ENCODE measurements at places on chromosomes 11 and 22. TPM values are rescaled to one million over a fixed set of nuclear protein-coding genes. Genes with fewer than 3 reads are reported as not detected.

GRCh38 chr11:83063073-83063754 lies 8.5 kb downstream of the RAB30 start:
- no peak for DNase-seq

DNA sequence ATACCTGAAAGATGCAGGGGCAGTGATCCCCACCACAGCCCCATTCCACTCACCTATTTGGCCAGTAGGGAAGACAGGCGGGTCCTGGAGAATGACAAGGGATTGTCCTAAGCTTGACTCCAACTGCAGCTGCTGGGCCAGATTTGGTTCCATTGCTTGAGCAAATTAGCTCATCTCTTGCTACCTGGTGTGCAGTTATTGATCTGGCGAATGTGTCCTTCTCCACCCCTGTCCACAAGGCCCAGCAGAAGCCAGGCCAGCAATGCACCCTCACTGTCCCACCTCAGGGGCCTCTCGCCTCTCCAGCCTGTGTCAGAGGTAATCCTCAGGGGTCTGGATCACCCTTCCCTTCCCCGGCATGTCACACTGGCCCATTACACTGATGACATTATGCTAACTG lies 23.3 kb downstream of the TSPAN32 start:
- DNase-seq = no peak

- DNase-seq = no peak
Measured at GRCh38 chr22:48941033-48941902, 886.4 kb downstream of the BRD1 start.

DNA sequence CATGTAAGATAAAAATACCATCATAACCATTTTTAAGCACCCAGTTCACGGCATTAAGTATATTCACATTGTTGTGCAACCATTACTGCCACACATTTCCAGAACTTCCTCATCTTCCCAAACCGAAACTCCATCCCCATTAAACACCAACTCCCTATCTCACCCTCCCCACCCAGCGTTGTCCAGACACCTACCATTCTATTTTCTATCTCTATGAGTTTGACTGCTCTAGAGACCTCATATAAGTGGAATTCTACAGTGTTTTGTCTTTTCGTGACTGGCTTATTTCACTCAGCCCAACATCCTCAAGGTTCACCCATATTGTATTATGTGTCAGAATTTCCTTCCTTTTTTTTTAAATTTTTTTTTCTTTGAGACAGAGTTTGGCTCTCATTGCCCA lies 45.2 kb downstream of the PPFIA1 start:
- no peak for DNase-seq

- no peak for DNase-seq
Measured at GRCh38 chr22:47328550-47329243, 566.2 kb downstream of the TBC1D22A start.

- no peak for DNase-seq
Measured at GRCh38 chr22:36643033-36643432, 60.5 kb downstream of the CACNG2 start.

- DNase-seq = no peak
Measured at GRCh38 chr11:43580735-43581369, 99.7 kb upstream of the HSD17B12 start.

DNA sequence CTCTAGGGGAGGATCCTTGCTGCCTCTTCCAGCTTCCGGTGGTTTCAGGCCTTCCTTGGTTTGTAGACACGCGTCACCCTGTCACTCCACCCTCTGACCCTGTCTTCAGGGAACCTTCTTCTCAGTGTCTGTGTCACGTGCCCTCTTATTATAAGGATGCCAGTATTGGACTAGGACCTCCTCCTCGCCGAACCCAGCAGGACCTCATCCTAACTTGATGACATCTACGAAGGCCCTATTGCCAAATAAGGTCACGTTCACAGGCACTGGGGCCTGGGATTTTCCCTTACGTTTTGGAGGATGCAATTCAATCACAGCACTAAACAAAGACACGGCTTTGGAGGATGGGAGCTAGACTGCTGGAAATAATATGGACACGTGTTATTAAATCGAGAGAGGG lies 408.7 kb downstream of the BRD1 start:
- no peak for DNase-seq

DNA sequence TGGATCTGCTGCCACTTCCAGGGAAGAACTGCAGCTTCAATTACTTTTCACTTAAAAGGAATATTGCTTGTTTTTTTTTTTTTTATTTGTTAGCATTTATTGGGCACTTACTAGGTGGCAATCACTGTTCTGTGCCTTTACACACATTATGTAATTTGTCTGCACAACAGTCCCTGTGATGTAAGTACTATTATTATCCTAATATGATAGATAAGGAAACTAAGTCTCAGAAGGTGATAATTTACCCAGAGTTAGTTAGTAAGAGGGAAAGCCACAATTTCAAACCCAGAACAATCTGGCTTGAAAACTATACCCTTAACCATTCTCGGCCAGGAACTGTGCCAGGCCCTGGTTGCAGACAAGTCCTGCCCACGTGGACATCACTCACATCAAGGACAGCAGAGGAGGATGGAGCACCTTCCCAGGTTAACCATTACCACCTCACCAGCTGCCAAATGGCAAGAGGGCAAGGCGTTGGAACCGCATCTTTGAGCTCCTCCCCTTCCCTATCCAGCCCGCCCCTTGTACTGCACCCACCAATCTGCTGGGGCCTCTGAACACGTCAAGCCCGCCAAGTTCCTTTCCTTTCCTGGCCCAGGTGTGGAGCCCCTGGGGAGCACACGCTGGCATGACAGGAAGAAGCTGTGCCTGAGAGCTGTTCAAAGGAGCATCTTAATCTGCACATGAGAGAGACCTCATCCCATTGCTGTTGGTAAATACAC lies 78.4 kb downstream of the NAV2 start:
- no peak for DNase-seq

- no peak for DNase-seq
Measured at GRCh38 chr22:47199979-47200272, 437.5 kb downstream of the TBC1D22A start.

GRCh38 chr22:37983860-37984791 lies at the start of gene SOX10:
Gene SOX10 (minus strand): TSS chr22:37984555. CDS start chr22:37983784, 771 bp downstream.
- DNase-seq = no peak

- peak; percentile 35 for DNase-seq
Measured at GRCh38 chr11:102940714-102941588, 14.6 kb downstream of the MMP13 start.

DNA sequence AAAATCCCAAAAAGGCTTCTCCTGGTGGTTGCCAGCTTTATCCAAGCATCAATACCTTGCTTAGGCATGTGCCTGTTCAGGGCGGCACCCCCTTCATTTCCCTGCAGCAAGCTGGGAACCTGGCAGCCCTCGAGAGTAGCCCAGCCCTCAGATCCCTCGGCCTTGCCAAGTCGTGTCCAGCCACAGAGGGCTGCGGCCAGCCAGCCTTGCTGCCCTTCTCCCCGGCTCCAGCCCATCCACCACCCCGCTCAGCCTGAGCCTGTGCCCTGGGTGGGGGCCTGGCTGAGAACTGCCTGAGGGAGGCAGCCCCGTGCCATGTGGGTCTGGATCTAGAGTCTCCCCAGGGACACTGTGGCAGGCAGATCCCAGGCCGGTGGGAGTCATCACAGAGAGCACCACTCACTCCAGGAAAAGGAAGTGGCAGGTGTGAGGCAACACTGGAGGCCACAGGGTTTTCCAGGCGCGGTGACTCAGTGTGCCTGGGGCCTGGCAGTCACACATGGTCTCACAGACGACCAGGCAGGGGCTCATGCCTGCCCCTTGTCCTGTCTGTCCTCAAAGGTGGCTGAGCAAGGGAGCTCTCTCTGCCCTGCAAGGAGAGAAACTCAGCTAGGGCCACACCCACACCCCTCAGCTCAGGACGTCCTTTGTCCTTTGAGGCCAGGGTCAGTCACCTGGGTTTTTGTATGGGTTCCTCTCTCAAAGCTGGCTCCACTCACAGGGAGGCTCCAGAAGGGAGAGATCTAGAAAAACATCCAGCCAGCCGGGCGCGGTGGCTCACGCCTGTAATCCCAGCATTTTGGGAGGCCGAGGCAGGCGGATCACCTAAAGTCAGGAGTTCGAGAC lies 12.2 kb upstream of the CDC42BPG start:
- no peak for DNase-seq

DNA sequence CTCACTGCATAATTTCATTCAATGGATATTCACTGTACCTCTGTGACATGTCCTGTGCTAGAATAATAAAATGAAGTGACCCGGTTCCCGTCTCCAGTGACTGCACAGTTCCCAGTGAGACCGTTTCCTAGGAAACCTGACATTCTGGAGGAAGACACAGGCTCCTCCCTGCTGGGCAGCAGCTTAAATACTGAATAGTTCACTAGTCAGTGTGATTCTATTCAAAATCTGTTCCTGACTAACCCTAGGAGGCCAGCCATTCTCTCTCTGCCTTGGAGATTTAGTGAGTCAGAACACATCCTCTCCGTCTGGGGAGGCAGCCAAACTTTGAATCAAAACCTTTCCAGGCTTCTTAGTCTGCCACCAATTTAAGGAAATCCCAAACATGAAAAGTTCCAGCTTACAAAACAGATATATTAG lies 11.3 kb downstream of the TRIM66 start:
- DNase-seq = no peak

- DNase-seq = no peak
Measured at GRCh38 chr22:42067671-42068251, 2.9 kb downstream of the NAGA start.

DNA sequence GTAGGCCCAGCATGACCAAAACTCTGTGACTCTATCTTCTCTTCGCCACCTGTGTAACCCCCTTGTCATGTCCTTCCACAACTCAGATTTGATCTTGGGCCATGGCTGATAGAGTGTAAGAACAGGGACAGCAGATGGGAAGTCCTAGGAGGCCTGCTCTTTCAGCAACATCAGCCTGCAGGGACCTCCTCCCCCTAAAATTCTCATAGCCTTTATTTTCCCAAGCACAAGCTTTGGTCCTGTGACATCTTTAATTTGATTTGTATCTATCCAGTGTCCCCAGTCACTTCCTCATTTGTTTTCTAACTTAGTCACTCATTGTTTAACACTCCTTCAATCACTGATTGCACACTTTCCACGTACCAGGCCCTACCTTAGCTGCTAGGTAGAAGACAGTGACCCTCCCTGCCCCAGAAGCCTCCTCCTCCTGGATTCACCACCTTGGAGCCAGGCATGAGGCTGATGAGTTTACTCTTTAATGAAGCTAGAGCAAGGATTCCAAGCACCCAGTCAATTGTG lies 5.3 kb downstream of the UBQLN3 start:
- DNase-seq = no peak

GRCh38 chr11:26837154-26837553 lies 115.3 kb upstream of the SLC5A12 start:
- DNase-seq = no peak

GRCh38 chr22:45757068-45757467 lies 85.4 kb downstream of the ATXN10 start:
- DNase-seq = peak; percentile 73

GRCh38 chr11:90326647-90327046 lies 103.8 kb upstream of the CHORDC1 start:
- DNase-seq = no peak

DNA sequence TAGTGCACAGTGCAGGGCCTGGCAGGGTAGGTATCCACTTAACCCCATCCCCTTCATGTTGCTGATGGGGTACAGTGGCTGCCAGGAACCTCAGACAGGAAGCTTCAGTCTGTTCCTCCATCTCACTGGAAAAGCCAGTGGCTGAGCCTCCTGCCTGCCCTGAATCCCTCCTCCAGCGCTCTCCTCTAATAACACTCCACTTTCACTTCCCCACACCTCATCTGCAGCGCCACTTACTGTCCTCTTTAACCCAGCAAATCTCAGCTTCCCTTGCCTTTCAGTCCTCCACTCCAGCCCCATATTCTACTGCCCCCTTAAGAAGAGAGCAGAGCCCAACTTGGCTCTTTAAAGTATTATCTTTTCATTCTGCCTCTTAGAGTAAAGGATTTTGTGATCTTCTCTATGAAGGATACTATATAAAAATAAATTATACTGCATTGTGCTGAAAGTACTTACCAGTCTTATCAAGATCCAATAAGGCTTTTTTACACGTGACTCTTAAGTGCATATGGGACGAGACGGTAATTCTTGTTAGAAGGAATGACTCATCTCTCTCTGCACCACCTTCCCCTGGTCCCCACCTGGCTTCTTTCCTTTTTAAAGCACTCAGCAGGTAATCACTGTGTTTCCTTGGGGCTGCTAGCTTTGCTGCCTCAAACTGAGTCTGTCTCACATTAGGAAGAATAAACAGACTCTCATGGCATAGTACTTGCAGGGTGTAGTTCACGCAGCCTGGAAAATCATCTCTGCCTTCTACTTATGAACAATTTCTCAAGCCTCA lies 238.0 kb upstream of the NARS2 start:
- DNase-seq = no peak

DNA sequence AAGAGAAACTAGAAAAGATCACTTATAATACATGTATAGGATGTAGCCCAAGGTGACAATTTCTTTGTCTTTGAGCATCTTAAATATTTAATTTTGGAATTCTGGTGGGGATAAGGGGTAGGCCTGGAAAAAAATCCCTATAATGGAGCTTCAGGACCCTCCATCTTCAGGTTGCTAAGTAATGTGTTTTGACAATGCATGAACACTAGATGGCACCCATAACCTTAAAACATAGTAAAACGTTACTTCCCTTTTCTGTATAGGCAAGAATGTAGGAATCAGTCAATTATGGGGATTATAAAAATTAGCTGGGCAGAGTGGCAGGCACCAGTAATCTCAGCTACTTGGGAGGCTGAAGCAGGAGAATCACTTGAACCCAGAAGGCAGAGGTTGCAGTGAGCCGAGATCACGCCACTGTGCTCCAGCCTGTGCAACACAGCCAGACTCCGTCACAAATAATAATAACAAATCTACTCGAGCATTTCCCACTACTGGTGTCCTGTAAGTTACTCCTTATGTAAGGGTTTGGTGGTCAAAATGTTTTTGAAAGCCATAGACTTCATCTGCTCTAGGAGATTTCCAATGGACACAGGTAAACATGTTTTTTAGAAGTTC lies 541.9 kb upstream of the CCDC90B start:
- DNase-seq = peak; percentile 26

DNA sequence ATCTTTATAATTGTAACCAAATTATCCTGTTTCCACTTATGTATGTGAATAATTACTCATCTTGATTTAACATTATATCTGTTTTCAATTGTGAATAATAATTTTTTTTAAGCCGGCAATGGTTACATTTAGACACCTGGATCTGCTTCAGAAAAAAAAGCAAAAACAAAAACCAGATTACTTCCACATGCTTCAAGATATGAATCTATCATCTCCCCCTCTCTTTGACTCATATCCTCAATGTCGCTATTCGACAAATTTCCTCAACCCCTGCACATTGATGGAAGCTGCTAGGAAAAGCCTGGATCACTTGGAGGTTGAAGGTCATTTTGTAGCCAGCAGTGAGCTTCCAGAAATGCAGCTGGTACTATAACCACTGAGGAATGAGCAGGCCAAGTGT lies 42.7 kb downstream of the SLC1A2 start:
- DNase-seq = no peak

GRCh38 chr11:127073621-127074020 lies 73.1 kb upstream of the KIRREL3 start:
- DNase-seq = no peak

MPZL2 gene
- 68.4 TPM for polyA plus RNA-seq

PAAF1 gene
- 35.1 TPM for polyA plus RNA-seq

TECTA gene
- 1.9 TPM for polyA plus RNA-seq

PANX3 gene
- polyA plus RNA-seq = not detected

TUBA8 gene
- 2.1 TPM for polyA plus RNA-seq

FAM111B gene
- 12.8 TPM for polyA plus RNA-seq

BTG4 gene
- polyA plus RNA-seq = not detected

GGTLC3 gene
- polyA plus RNA-seq = 0.82 TPM

MOV10L1 gene
- 1.8 TPM for polyA plus RNA-seq
